ENCODE measurements at places on chromosomes 1 and 21.

GRCh38 chr1:225543350-225543749, 109.6 kb downstream of the ENAH start:
- no peak for DNase-seq

- DNase-seq, result no peak
These were observed 82.3 kb downstream of the TM2D1 start for GRCh38 chr1:61642475-61643232.

- no peak for DNase-seq
These were observed 63.9 kb downstream of the KCTD3 start for GRCh38 chr1:215631040-215631439.

DNA sequence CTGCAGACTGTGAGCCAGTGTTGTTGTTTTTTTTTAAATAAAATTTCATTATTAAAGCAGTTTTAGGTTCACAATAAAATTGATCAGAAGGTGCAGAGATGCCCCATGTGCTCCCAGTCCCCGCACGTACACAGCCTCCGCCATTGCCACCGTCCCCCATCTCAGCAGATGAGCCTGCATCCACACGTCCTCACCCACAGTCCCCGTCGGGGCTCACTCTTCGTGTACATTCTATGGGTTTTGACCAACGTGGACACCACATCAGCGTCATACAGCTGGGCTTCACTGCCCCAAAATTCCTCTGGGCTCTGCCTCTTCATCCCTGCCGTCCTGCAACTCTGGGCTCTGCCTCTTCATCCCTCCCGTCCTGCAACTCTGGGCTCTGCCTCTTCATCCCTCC, 11.6 kb upstream of the ARHGEF16 start:
- no peak for DNase-seq

DNA sequence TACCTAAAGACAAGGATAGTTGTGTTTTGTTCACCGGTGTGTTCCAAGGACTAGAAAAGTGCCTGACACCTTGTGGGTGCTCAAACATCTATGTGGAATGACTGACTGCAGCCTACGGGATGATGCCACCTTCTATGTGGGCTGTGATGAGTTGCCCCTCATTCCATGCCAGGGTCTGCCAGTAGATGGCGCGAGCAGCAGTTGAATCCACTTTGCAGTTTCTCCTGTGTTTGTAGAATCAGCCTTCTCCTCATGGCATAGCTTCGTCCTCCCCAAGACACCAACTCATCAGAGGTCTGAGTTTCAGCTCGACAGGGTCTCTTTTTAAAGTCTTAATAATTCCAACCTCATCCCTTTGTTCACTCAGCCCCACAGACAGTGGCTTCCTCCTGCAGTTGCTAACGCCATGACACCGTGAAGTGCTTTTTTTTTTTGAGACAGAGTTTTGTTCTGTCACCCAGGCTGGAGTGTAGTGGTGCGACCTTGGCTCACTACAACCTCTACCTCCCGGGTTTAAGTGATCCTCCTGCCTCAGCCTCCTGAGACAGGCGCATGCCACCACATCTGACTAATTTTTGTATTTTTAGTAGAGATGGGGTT, 133.7 kb downstream of the CAPN8 start:
- peak; percentile 33 for DNase-seq

GRCh38 chr1:185404907-185405568, 88.0 kb upstream of the IVNS1ABP start:
- no peak for DNase-seq

DNA sequence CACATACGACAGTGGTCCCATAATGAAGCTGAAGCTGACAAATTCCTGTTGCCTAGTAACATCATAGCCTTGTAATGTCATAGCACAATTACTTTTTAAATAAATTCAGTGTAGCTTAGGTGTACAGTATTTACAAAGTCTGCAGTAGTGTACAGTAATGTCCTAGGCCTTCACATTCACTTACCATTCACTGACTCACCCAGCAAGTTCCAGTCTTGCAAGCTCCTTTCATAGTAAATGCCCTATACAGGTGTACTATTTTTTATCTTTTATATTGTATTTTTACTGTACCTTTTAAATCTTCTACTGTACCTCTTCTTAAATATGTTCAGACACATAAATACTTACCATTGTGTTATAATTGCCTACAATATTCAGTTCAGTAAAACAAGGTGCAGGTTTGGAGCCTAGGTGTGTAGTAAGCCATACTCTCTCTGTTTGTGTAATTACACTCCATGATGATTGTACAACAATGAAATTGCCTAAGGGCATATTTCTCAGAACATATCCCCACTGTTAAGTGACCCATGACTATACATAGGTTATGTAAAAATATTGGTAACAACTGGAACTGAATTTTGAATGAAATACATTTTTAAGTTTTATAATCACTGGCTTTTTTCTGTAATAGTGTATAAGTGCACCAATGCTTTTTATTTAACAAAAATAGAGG, 33.5 kb upstream of the ADAM30 start:
- no peak for DNase-seq

DNA sequence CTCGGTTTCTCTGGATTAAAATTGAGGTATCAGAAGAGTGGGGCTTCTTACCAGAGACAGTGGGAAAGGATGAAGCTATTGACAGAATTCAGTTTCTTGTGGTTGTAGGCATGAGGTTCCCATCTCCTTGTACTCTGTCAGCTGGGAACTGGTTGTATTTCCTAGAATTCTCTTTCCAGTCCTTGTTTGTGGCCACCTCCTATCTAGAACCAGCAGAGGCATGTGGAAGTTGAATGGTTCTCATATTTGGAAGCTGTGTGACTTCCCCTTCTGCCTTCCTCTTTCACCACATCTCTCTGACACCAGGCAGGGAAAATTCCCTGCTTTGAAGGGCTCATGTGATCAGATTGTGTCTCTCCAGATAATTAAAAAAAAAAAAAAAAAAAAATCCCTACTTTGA, 457.7 kb upstream of the ADAMTS5 start:
- no peak for DNase-seq

- no peak for DNase-seq
These were observed 47.6 kb upstream of the SAMD13 start for GRCh38 chr1:84253891-84254290.

- DNase-seq, result no peak
These were observed at the start of gene HPCA for GRCh38 chr1:32886004-32886827. TSS of gene HPCA (plus strand) at chr1:32886491. CDS start at chr1:32888899, 2,408 bp downstream.

DNA sequence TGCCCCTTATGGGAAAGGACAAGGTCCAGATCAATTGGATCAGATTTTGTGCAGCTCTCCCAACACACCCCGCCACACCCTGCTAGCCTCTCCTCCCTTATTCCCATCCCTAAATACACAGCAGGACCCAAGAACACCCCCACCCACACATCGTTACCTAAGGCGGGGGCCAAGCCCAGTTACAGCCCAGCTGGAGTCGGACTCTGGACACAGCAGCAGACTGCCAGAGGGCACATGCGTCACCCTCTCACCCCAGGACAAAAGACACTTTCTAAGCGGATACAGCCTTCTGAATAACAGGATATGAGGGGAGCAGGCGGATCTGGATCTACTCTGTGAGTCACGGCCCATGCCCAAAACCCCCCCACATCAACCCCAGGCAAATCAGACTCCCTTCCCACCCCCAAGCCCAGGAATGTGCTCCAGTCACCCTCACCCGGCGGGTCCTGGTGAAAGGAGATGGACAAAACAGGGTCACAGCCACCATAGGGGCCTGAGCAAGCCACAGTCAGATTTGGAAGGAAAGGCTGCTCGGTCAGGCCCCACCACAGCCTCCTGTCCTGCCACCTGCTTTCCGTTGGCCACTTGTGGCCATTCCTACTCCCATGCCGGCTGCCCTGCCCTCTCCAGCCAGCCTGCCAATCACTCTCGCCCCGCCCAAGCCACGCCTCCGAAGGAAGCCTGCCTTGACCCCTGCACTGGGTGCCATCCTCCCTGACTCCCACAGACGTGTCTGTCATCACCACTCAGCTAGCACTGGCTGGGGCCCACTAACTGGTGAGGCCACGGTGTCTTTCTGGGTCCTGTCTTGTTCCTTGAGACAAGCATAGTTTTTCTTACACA, 4.0 kb downstream of the S100A16 start:
- DNase-seq, result no peak

GRCh38 chr1:162873671-162874666, 13.0 kb upstream of the CCDC190 start:
- DNase-seq, result no peak

DNA sequence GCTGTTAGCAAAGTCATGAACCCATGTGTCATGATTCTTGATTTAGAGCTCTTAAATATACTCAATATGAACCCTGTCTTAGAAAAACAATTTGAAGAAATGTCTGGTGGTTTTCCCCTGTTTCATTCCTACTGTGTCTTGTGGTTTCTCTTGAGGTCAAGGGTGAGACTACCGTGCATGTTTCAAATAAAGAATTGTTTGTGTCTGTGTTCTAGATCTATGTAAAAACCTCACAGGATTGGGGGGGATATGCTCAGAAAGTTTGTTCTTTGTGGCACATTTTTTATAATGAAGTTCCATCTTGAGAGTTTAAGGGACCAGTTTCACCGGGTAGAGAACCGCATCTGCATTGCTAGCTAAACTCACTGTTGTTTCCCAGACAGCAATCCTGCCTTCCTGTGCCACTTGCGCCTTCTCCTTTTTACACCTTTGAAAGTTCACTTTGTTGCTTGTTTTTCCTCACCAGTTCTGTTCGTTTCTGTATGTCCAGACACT, 30.9 kb upstream of the CACYBP start:
- no peak for DNase-seq

- DNase-seq, result no peak
These were observed 357.1 kb downstream of the LTN1 start for GRCh38 chr21:28635541-28635940.

- no peak for DNase-seq
These were observed 141.4 kb downstream of the SYT2 start for GRCh38 chr1:202568826-202569225.

- DNase-seq, result no peak
These were observed at the start of gene PEAR1 for GRCh38 chr1:156893048-156893953. TSS of gene PEAR1 (plus strand) at chr1:156893718. CDS start at chr1:156903927, 10,209 bp downstream.

GRCh38 chr1:162717548-162718184, 72.8 kb upstream of the HSD17B7 start:
- DNase-seq, result no peak

DNA sequence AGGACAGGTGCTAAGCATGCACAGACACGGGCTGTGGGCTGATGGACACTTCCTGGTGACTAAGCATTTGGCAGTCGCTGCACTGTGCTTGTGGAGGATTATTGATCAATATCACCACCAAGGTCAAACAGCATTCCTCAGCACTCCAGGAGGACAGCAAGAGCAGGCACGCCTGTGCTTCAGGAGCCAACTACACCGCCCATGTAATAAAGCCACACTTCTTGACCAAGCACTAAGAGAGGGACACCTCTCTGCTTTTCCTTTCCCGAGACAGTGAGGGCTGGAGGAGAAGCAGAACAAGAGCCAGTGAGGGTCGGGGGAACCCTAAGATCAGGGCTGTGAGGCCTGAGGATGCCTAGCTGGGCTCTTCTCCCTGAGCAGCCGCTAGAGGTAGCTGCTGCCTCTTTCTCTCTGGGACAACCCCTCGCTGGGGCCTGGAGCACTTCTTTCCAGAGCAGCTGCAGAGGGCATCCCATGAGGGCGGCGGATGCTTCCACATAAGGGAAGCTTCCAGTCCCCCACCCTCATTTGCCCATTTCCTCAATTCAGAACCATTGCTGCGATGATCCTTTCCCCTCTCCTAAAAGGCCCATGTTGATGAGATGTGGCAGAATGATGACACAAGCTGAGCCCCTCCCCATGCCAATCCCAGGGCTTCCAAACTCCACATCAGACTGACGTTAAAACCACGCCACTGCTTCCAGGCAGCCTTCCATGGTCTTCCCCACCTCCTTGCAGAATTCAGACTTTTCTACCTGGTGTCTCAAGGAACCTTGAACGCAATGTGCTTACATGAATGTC, 19.1 kb downstream of the RAB7B start:
- DNase-seq, result peak; percentile 11

- peak; percentile 18 for DNase-seq
These were observed 54.3 kb downstream of the RPS6KA1 start for GRCh38 chr1:26583646-26584485.

DNA sequence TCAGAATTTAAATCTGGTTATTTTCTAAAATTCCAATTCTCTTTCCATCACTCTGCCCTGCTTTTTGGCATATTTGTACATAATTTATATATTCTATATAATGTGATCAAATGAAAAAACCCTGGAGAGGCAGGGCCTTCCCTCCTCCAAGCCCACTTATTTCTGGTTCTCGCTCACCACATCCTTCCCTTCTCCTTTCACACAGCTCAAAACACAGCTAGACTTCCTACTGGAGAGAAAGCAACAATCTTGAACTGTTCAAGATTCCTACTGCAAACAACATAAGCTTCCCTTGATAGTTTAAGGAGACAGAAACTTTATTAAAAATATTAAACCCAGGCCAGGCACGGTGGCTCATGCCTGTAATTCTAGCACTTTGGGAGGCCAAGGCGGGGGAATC, 7.6 kb upstream of the AIM2 start:
- DNase-seq, result no peak

- no peak for DNase-seq
These were observed 83.4 kb downstream of the SMYD2 start for GRCh38 chr1:214364386-214364785.

DNA sequence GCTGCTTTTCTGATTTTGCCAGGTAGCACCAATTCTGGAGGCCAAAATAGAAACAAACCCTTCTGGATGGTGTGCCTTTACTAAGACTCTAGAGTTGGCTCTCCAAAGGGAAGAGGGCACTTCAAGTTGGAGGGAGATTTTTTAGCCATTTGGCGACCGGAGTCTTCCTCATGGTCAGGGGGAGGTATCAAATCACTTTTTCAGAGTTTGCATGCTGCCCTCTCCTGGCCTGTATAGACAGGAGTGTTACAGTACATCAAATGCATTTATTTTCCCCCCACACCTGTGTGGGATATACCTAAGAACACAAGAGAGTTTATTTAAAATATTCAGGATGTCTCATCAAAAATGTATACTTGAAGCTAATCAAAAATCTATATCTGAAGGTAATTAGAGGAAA, 3.2 kb downstream of the GREM2 start:
- no peak for DNase-seq

DNA sequence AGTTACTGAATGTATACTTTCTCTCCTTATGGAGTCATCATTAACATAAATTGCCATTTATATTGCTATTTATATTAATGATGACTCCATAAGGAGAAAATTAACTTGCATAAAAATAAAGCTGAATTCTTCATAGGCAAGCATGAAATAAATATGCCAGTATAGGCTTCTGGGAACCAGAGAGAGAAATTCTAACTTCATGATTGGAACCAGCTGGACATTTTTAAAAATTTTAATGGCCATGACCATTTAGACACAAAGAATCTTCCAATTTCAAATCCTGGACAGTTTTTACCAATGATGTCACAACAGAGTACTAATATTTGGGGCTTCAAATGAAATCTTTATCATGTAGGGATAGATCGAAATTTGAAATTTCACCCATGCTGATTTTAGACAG, 268.7 kb downstream of the PTGER3 start:
- DNase-seq, result no peak

DNA sequence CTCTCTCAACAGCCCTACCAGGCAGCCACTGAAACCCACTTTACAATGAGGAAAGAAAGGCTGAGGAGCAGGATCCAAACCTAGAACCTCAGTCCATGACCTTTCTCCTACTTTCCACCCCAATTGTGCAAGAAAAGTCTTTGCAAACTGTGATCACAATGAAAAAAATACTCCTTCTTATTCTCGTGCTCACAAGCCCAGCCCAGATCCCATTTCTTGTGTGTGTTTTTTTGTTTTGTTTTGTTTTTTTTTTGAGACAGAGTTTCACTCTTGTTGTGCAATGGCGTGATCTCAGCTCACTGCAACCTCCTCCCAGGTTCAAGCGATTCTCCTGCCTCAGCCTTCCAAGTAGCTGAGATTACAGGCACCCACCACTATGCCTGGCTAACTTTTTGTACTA, 97.7 kb downstream of the CRYAA start:
- no peak for DNase-seq

Data from stimulated activated CD4-positive, alpha-beta T cell treated with anti-CD3 and anti-CD28 coated beads, Interleukin-12 subunit alpha, Interleukin-12 subunit beta, amount 100 ng/mL, for 4 hours (primary cell).